ENCODE measurements at places on chromosomes 13 and 19.

GRCh38 chr19:44212250-44212865 is at the start of gene ZNF227:
Gene ZNF227 (plus strand): TSS chr19:44212532. CDS start chr19:44217793, 5,261 bp downstream.
- peak within 1 kb of the TSS; percentile 96 for H3K27ac ChIP-seq
- peaks cover 15% of the 10 kb centered on the region for H3K4me1 ChIP-seq
- peak within 1 kb of the TSS; percentile 97 for H3K4me3 ChIP-seq
- DNase-seq: peak; percentile 63

DNA sequence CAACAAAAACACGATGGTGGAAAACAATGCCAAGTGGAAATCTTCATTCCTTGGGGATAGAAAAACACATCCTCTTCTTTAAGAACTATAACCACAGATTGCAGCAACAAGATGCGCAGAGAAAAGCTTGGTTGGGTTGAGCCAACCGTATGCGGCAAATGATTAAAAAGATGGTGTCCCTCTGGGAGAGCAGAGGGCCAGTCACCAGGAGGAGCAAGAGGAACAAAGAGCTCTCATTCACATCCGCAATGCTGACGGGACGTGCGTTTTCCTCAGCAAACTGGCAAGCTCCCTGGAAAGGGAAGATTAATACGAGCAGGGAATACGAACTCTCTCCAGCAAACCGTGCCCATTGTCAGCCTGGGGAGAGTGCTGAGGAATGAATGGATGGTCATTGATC is 141.6 kb downstream of the KATNAL1 start:
- H3K36me3 ChIP-seq: no peaks in the 10 kb centered on the region
- H3K27ac ChIP-seq: no peak overlapping the region
- H3K4me3 ChIP-seq: no peak overlapping the region
- H3K27me3 ChIP-seq: no peaks in the 10 kb centered on the region
- peaks cover 18% of the 10 kb centered on the region for H3K4me1 ChIP-seq

- H3K27me3 ChIP-seq: no peaks in the 10 kb centered on the region
- H3K4me1 ChIP-seq: no peaks in the 10 kb centered on the region
- no peak overlapping the region for H3K27ac ChIP-seq
Observed at GRCh38 chr19:43651758-43652545, 12.3 kb upstream of the CADM4 start.

DNA sequence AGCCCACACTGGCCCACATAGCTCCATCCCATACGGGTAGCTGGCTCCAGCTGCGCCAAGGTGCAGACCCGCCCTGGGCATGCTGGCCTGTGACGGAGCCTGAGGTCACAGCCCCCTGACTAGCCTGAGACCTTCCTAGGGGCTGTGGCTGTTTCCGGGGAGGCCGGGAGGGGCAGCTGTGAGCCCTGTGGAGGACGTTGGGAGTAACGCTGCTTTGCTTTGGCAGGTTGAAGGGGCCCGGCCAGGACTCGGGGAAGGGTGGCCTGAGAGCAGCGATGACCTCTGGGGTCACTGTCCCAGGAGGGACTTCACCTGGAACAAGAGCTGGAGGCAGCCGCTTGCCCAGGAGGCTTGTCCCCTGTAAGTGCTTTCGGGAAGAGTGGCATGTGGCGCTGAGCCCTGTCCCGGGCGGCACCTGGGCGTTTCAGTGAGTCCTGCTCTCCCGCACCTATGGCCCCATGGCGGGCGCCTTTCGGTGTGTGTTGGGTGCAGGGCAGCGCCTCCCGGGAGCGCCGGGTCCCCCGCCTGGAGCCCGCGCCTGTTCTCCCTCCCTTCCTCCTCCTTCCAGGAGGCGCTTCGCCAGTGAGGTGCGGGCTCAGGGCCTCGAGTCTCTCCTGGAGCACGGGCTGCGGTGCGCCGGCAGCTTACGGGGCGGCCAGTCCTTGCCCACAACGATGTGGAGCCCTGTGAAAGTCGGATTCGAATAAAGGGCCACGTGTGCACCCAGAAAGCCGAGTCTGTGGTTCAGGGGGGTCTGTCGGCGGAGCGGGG is 1.1 kb upstream of the FAM174C start:
- peak overlapping the region; percentile 53 for H3K4me3 ChIP-seq
- no peak for DNase-seq
- H3K36me3 ChIP-seq: peaks cover 89% of the 10 kb centered on the region
- H3K4me1 ChIP-seq: peaks cover 43% of the 10 kb centered on the region
- H3K27ac ChIP-seq: peak overlapping the region; percentile 97

GRCh38 chr19:4130744-4131438 is 7.0 kb upstream of the MAP2K2 start:
- no peak overlapping the region for H3K4me3 ChIP-seq
- no peak for DNase-seq
- no peaks in the 10 kb centered on the region for H3K4me1 ChIP-seq
- H3K27ac ChIP-seq: no peak overlapping the region
- H3K27me3 ChIP-seq: peaks cover 9% of the 10 kb centered on the region
- H3K36me3 ChIP-seq: peaks cover 3% of the 10 kb centered on the region

- H3K36me3 ChIP-seq: no peaks in the 10 kb centered on the region
- H3K27me3 ChIP-seq: peaks cover 32% of the 10 kb centered on the region
- no peak for DNase-seq
- H3K27ac ChIP-seq: no peak overlapping the region
- H3K4me3 ChIP-seq: no peak overlapping the region
Observed at GRCh38 chr13:28337166-28338005, 157.5 kb downstream of the FLT1 start.

- no peak overlapping the region for H3K4me3 ChIP-seq
- no peaks in the 10 kb centered on the region for H3K27me3 ChIP-seq
- no peak overlapping the region for H3K27ac ChIP-seq
- DNase-seq: no peak
Observed at GRCh38 chr13:100128838-100129237, 39.9 kb downstream of the PCCA start.

GRCh38 chr13:21043898-21044297 is 17.5 kb downstream of the LATS2 start:
- DNase-seq: no peak
- no peak overlapping the region for H3K4me3 ChIP-seq
- H3K27ac ChIP-seq: no peak overlapping the region
- H3K27me3 ChIP-seq: no peaks in the 10 kb centered on the region
- peaks cover 21% of the 10 kb centered on the region for H3K36me3 ChIP-seq
- H3K4me1 ChIP-seq: peaks cover 14% of the 10 kb centered on the region

Measured in effector memory CD8-positive, alpha-beta T cell (primary cell).